ENCODE measurements at places on chromosomes 6 and 20.
A peak's percentile ranks its signal among the peaks of the same experiment; 100 is the strongest.

GRCh38 chr6:31042806-31043205, 32.5 kb downstream of the MUC22 start:
- DNase-seq: peak; percentile 81

GRCh38 chr6:33549196-33549595, 30.9 kb downstream of the BAK1 start:
- no peak for DNase-seq

DNA sequence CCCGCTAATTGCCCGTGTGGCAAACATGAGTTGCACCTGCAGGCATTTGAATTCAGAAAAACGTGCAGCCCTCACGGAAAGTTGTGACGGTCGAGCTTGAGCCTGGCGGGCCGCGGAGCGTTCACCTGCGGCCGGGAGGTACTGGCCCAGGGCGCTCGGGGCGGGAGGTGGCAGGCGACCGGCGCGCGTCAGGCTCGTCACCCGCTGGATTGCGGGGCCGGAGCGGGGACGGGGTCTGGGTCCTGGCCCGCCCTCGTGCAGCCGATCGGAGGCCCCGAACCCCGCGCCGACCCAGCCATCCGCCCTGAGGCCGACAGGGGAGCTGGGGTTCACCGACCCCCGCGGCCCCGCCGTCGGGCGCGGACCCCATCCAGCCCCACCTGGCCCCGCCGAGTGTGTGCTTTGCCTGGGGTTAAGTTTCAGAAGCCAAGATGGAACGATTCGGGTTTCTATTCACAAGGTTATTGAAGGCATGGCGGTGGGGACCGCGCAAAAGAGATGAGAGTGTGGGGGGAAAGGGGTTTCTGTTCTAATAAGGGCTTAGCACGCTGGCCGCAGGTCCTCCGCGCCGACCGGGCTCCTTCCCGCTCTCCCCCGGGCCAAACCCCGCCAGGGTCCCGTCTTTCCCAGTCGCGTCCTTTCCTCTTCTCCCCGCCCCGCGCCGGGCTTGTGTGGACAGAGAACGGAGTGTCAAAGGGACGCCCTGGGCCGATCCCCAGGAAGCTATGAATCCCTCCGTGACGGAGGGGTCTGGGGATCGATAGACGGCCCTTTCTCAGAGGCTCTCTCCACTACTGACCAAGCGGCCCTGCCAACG, 1.6 kb upstream of the HEY2 start:
- DNase-seq: peak; percentile 69

GRCh38 chr6:127103482-127103881, 15.0 kb upstream of the RSPO3 start:
- no peak for DNase-seq

GRCh38 chr6:54072635-54073313, 38.5 kb upstream of the MLIP start:
- no peak for DNase-seq

DNA sequence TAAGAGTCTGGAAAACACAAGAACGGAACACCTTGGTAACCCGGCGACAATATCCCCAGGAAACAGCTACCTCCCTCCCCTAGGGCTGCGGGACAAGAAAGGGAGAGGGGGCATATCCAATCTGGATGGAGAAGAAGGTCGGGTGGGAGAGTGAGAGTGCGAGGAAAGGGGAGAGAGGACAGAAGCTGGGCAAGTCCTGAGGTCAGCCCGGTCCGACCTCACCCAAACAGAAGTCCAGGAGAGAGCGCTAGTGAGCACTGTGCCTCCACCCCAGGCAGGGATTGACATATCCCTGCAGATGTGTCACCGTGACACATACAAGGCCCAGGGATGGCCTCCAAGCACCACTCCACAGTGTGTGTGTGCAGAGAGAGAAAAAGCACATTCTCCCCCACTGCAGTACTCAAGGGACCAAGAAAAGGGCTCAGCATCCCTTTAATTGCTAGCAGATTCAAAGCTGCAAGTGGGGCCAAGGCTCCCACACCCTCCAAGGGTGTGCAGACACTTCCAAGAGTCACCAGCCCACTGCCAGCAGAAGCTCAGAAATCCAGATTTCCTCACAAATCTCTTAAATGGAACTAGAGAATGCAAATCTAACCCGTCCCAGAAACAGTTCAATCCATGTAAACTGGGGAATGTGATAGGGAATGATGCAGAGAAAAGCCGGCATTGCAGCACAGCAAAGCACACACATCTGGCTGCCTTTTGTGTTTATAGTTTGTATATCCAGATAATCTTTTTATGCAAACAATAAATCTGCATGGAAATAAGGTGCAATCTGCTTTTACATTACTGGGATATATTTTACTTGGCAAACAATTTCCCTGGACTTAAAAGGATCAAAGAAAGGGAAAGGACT, 3.1 kb downstream of the PXDC1 start:
- DNase-seq: peak; percentile 92

DNA sequence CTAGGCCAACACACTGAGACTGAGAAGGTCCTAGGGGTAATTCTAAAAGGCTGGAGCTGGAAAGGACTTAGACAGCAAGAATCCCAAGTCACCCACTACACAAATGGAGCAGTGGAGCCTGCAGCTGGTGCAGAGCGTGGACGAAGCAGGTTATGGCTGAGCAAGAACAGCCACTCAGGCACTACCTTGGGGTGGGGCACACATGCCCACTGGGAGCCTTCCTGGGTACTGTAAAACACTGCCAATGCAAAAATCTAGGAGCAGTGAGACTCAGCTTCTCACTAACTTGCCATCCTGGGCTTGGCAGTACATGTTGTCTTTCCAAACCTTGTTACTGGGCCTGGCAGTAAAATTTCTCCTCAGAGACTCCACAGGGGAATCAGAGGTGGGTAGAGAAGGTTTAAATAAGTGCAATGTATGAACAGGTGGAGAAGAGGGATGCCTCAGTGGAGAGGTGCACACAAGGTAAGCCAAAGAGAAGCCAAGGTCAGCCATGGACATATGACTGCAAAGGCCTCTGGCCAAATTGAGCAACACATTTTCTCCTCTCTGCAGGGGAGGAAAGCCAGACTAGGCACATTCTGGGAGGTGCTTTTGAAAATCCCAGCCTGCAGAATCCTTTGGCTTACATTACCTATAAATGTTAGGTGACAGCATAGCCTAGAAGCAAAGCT, 105.6 kb downstream of the TNFRSF21 start:
- DNase-seq: no peak

- no peak for DNase-seq
Observed at GRCh38 chr6:158955255-158955654, 44.7 kb downstream of the RSPH3 start.

- no peak for DNase-seq
Observed at GRCh38 chr6:53347250-53347920, 1.4 kb downstream of the ELOVL5 start.

DNA sequence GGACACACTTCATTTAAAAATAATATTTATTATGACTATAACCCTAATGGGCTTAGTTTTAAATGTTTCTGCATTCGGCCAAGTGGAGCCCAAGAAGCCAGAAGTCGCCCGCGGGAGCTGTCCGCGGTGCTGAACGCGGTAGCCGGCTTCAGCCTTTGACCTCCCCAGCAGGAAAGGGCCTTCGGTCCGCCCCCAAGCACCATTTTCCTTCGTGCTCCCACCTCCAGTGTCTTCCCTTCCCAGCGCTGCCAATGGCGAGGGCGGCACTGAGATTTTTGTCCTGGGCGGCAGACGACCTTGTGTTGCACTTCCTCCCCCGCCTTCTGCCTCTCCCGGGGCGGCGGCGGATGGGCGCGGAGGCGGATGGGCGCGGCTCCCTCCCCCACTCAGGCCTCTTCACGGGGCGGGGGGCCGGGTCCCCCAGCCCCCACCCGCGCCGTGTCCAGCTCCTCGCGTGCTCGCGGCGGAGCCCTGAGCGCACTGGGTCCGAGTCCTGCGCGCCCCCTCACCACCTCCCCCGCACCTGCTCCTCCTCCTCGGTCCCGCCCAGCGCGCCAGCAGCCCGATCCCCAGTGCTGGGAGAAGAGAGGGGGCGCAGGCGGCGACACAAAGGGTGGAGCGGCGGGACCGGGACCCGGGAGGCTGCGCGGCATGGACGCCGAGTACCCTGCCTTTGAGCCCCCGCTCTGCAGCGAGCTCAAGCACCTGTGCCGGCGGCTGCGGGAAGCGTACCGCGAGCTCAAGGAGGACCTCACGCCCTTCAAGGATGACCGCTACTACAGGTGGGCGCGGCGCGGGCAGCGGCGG, 23.6 kb upstream of the TMEM181 start:
- peak; percentile 94 for DNase-seq

GRCh38 chr6:38508894-38509293, 130.8 kb downstream of the BTBD9 start:
- no peak for DNase-seq

- no peak for DNase-seq
Observed at GRCh38 chr6:35152067-35152707, 11.0 kb upstream of the TCP11 start.

DNA sequence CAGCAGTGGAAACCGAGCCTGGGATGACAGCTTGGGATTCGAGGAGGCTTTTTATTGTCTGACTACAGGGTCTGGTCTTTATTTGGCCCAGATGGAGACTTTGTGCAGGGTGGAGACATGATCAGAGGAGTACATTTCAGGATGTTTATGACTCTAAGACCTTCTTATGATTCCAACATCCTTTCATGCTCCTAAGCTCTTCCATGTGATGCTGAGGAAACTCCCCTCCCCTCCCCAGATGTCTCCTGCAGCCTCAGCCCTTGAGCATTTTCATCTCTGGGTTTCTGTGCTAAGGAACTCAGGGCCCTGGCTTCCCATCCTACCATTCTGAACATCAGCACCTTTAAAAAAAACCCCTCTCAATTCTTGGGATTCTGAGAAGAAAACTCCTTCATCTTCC, 186.6 kb downstream of the SOX4 start:
- DNase-seq: no peak

DNA sequence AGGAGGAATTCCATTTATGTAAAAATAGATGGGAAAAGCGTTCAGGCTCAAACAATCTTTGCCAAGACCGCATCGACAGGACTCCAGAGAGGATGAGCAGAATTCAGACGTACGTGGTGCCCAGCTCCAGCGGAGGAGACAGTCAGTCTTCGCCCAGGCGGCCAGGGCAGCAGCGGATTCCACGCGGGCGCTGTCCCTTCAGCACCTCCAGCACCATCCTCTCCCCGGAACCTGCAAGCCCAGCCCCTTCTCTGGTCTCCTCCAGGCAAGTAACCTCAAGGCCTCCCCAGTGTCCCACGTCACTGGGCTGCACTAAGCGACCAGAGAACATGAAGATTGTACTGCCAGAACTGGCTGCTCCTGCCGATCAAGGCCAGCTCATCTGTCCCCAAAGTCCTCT, 2.8 kb upstream of the KCNQ2 start:
- DNase-seq: peak; percentile 95

DNA sequence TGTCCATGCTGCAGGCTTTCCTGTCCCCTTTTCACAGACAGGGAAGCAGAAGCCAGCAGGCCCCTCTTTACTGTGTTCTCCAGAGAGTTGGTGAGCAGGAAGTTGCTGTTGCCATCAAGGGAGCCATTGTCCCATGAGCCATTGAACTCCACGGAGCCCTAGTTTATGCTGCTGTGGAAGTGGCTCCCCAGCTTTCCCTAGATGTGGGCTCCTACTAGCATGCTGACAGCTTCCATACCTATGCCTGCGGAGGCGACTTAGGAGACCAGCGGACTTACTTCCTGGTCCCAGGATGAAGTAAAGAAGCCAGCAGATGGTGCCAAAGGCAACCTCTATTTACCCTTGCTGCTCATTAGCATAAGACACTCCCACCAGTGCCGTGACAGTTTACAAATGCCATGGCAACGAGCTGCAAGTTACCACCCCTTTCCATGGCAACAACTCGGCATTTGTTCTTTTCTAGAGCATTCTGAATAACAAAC, 30.8 kb upstream of the FKBP1A start:
- DNase-seq: peak; percentile 69

GRCh38 chr20:47406849-47407682, 50.6 kb upstream of the ZMYND8 start:
- no peak for DNase-seq

GRCh38 chr6:167665698-167666330, 160.9 kb upstream of the AFDN start:
- DNase-seq: peak; percentile 49

Measured in H7 (cell line).